Neural crest cell (in vitro differentiated cells): ENCODE measurements at places on chromosomes 3 and 15. TPM values are rescaled to one million over a fixed set of nuclear protein-coding genes. Genes with fewer than 3 reads are reported as not detected.

NUP210 gene
- total RNA-seq, result 59.4 and 59.5 TPM in 2 replicates

FOXB1 gene
- 5.9 and 6.1 TPM in 2 replicates for total RNA-seq

PLSCR2 gene
- total RNA-seq, result not detected in 2 replicates

EPHB3 gene
- total RNA-seq, result 9.7 and 13.4 TPM in 2 replicates

TIGIT gene
- not detected in 2 replicates for total RNA-seq

SRP14 gene
- 229 and 234 TPM in 2 replicates for total RNA-seq

DNAJC13 gene
- 36.0 and 37.2 TPM in 2 replicates for total RNA-seq

EBLN2 gene
- 7.0 and 7.8 TPM in 2 replicates for total RNA-seq

SPINT1 gene
- total RNA-seq, result 1.0 and 1.3 TPM in 2 replicates

ARPP21 gene
- total RNA-seq, result 0.12 TPM in 1 of 2 replicates, not detected in the other

EAF2 gene
- total RNA-seq, result 4.0 and 4.2 TPM in 2 replicates

TP63 gene
- total RNA-seq, result 0.21 TPM in 1 of 2 replicates, not detected in the other

MB21D2 gene
- 4.9 and 5.5 TPM in 2 replicates for total RNA-seq

GOLGA6L4 gene
- total RNA-seq, result 2.0 and 2.1 TPM in 2 replicates

- peaks cover 51% of the 10 kb centered on the region for H3K4me1 ChIP-seq
- peak overlapping the region; percentile 84 for H3K4me3 ChIP-seq
- H3K27ac ChIP-seq, result peak overlapping the region; percentile 95
- H3K27me3 ChIP-seq, result no peaks in the 10 kb centered on the region
These were observed 21.1 kb upstream of the PLXND1 start for GRCh38 chr3:129627350-129628168.

DNA sequence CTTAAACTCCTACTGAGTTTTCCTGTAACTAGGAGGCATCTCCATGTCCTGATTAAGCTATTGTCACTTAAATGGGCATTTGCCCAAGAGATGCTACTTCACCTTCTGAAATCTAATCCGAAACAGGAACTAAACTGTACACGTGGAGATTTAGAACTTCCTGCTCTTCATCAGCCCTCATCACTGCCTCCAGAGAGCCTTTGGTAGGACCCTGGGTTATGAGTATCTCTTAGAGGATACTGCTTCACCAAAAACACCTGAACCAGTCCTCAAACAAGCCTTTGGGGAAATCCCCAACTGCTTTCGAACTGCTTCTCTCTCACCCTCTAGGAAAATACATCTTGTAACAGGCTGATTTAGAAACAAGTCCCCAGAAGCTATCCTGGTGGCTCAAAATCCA, 320.3 kb downstream of the GAP43 start:
- no peaks in the 10 kb centered on the region for H3K27me3 ChIP-seq
- no peak overlapping the region for H3K4me3 ChIP-seq
- no peaks in the 10 kb centered on the region for H3K4me1 ChIP-seq
- no peak overlapping the region for H3K27ac ChIP-seq
- peaks cover 10% of the 10 kb centered on the region for H3K36me3 ChIP-seq

DNA sequence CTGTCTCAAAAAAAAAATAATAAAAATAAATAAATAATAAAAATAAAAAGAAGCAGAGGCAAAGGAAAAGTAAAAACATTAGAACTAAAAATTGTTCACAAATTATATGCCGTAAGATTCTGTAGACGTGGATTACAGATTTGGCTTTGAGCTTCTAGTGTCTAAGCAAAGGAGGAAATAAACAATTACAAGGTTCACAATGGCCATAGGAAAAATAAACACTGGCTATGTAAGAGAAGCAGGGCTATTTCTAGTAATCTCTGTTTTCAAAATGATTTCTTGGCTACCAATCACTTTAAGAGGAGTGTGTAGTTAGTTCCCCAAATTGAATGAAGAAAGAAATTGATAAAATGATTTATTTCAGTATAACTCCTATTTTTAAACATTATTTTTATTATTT, 54.5 kb downstream of the TMEM41A start:
- H3K4me3 ChIP-seq, result no peak overlapping the region
- no peak for DNase-seq
- H3K4me1 ChIP-seq, result no peaks in the 10 kb centered on the region
- no peak overlapping the region for H3K27ac ChIP-seq
- no peaks in the 10 kb centered on the region for H3K36me3 ChIP-seq
- H3K27me3 ChIP-seq, result no peaks in the 10 kb centered on the region

- H3K4me3 ChIP-seq, result no peak overlapping the region
- H3K27ac ChIP-seq, result no peak overlapping the region
- no peaks in the 10 kb centered on the region for H3K27me3 ChIP-seq
- H3K4me1 ChIP-seq, result peaks cover 11% of the 10 kb centered on the region
These were observed 119.9 kb upstream of the GAP43 start for GRCh38 chr3:115503394-115503793.

DNA sequence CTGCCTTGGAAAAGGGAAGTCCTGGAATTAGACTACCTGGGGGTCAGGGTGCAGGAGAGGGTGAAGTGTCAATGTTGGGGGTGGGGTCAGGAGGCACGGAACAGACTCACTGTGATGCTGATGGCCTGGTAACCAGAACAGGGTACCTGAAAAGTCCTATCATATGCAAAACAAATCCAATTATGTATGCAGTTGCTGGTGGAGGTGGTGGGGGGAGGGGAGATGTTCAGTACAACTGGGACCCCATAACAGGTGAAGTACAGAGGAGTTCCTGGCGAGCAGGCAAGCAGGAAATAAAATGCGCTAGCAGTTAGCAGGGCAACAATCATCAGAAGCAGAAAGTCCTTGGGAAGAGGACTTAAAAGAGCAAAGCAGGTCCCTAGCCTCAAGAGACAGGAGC, 4.2 kb upstream of the KATNBL1 start:
- peaks cover 41% of the 10 kb centered on the region for H3K27me3 ChIP-seq
- no peak overlapping the region for H3K27ac ChIP-seq
- H3K4me1 ChIP-seq, result no peaks in the 10 kb centered on the region
- no peak overlapping the region for H3K4me3 ChIP-seq

- H3K4me3 ChIP-seq, result no peak overlapping the region
- peaks cover 3% of the 10 kb centered on the region for H3K36me3 ChIP-seq
- H3K27me3 ChIP-seq, result no peaks in the 10 kb centered on the region
- DNase-seq, result no peak
- peaks cover 14% of the 10 kb centered on the region for H3K4me1 ChIP-seq
- H3K27ac ChIP-seq, result no peak overlapping the region
These were observed 95.0 kb downstream of the ANP32A start for GRCh38 chr15:68725736-68726135.

- no peaks in the 10 kb centered on the region for H3K36me3 ChIP-seq
- DNase-seq, result no peak
- no peak overlapping the region for H3K27ac ChIP-seq
- H3K4me3 ChIP-seq, result no peak overlapping the region
- H3K4me1 ChIP-seq, result no peaks in the 10 kb centered on the region
These were observed 273.3 kb downstream of the ZNF385D start for GRCh38 chr3:21477541-21478288.

DNA sequence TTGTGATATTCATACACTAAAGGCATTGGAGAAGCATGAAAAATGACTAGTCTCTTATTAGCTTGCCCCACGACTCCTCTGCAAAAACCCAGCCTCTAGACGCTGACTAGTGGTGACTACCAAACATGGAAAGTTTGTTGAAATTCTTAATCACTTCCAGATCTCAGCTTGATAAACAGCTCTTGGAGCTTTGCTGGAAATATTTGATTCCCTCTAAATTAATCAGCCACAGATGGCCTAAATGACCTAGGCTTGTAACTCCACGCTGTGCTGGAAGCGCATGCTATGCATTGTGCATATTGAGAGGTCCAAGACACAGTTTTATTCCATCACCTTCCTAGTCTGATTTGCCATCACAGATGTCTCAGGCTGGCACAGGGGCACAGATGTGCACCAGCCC, 244.7 kb upstream of the ST8SIA2 start:
- no peak for DNase-seq
- H3K36me3 ChIP-seq, result no peaks in the 10 kb centered on the region
- H3K4me1 ChIP-seq, result no peaks in the 10 kb centered on the region

DNA sequence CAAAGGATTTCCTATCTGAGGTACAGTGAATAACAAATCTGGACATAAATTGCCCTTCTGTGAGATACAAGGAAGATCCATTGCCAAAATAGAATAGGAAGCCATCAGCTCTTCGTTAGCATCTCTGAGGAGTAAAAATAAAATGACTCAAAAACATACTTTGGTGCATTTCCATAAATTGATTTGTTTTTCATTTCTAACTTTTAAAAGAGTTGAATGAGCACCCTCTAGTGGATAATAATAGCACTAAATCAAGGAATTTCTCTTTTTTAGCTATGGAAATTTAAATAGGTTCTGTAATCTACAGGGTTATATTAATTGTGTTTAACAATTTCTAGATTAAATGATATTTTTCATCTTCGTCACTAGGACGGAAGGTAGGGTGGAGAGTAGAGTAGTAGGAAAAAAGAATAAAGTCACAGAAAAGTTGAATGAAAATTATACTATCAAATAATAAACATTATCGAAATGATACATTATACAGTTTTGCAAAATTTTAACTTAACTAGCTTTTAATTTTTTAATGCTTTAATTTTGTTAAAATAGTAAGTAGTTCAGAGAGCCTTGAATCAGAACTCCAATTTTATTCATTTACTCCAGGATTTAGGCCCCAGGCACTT, 6.4 kb downstream of the NSUN3 start:
- peaks cover 12% of the 10 kb centered on the region for H3K4me1 ChIP-seq
- peaks cover 30% of the 10 kb centered on the region for H3K36me3 ChIP-seq
- no peaks in the 10 kb centered on the region for H3K27me3 ChIP-seq
- no peak overlapping the region for H3K4me3 ChIP-seq
- no peak overlapping the region for H3K27ac ChIP-seq
- DNase-seq, result no peak

DNA sequence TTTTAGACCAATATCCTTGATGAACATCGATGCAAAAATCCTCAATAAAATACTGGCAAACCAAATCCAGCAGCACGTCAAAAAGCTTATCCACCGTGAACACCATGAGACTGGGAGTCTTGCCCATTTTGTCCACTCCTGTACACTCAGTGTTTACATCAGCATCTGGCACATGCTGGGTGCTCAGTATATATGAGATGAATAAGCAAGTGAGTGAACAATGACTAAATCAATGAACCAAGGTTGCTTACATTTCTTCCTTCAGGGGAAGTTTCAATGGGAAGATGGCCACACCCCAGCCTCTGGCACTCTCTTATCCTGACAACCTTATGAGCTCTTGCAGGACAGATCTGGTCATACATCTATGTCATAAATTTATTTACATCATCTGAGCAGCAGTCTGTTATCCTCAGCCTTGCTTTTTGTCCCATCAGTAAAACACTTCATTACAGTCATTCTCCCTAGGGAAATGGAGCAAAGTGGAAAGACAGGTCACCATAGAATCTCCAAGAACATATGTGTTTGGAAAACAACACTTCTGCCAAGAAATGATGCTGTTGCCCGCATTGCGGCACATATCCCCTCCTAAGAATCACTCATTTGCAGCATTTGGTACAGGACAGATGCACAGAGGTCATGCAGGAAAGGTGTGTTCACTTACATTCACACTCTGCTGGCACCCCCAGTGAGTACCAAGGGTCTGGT, 171.8 kb upstream of the EIF1B start:
- H3K27me3 ChIP-seq, result peaks cover 23% of the 10 kb centered on the region
- no peak overlapping the region for H3K4me3 ChIP-seq
- H3K27ac ChIP-seq, result no peak overlapping the region

- H3K36me3 ChIP-seq, result peaks cover 3% of the 10 kb centered on the region
- DNase-seq, result no peak
- no peak overlapping the region for H3K27ac ChIP-seq
- no peaks in the 10 kb centered on the region for H3K27me3 ChIP-seq
- H3K4me1 ChIP-seq, result no peaks in the 10 kb centered on the region
- H3K4me3 ChIP-seq, result no peak overlapping the region
These were observed 25.9 kb downstream of the SLITRK3 start for GRCh38 chr3:165170236-165170635.

DNA sequence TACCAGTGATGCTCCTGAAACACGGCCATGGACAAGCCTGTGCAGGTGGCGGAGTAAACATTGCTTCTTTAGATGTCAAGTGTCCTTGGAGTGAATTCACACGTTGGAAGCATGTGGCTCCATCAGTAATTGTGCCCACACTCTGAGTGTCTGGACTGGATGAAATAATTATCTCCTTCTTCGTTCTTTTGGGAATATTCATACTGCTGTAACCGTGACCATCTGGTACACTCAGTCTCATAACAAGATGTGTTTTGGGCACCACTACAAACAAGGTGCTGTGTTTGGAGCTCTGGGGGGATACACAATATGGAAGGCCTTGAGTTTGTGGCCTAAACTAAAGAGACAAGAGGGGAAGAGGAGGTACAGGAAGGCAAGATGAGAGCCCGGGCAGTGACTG, 165.6 kb downstream of the APBA2 start:
- no peak overlapping the region for H3K27ac ChIP-seq
- no peaks in the 10 kb centered on the region for H3K27me3 ChIP-seq
- peaks cover 32% of the 10 kb centered on the region for H3K36me3 ChIP-seq

GRCh38 chr3:71601811-71602210, 18.3 kb upstream of the FOXP1 start:
- H3K4me1 ChIP-seq, result no peaks in the 10 kb centered on the region
- no peak overlapping the region for H3K27ac ChIP-seq
- H3K4me3 ChIP-seq, result no peak overlapping the region
- H3K36me3 ChIP-seq, result peaks cover 5% of the 10 kb centered on the region
- peaks cover 3% of the 10 kb centered on the region for H3K27me3 ChIP-seq

GRCh38 chr15:91473894-91474545, 374.0 kb downstream of the SV2B start:
- no peak overlapping the region for H3K4me3 ChIP-seq
- no peaks in the 10 kb centered on the region for H3K36me3 ChIP-seq
- no peaks in the 10 kb centered on the region for H3K27me3 ChIP-seq
- no peak for DNase-seq
- H3K4me1 ChIP-seq, result no peaks in the 10 kb centered on the region

DNA sequence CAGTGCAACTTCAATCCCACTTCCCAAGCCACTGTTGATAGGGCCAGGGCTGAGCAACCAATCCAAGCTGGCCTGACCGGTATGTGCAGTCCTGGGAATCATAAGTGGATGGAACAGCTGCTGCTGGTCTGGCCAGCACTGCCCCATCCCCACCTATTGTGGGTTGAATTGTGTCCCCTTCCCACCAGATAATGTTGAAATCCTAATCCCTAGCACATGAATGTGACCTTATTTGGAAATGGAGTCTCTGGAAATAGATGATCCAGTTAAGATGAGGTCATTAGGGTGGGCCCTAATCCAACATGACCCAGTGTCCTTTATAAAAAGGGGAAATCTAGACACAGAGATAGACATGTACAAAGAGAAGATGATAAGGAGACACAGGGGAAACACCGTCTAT, 13.7 kb upstream of the PDIA5 start:
- H3K27me3 ChIP-seq, result peaks cover 4% of the 10 kb centered on the region
- no peak overlapping the region for H3K27ac ChIP-seq
- H3K4me1 ChIP-seq, result peaks cover 4% of the 10 kb centered on the region
- no peak for DNase-seq

DNA sequence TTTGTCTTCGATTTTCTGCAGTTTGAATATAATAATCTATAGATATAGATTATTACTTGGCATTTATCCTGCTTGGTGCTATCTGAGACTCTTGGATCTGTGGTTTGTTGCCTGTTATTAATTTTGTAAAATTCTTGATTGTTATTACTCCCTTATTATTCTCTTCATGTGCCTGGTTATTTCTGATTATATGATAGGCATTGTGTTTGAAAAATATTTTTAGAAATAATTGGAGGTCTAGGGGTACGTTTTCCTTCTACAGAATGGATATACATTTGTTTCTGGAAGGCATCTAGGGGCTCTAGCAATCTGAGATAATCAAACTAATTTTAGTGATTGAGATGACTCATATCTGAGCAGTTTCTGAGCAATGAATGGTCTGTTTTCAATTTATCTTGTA, 14.9 kb upstream of the CELF6 start:
- H3K4me1 ChIP-seq, result no peaks in the 10 kb centered on the region
- no peaks in the 10 kb centered on the region for H3K27me3 ChIP-seq
- no peaks in the 10 kb centered on the region for H3K36me3 ChIP-seq
- no peak overlapping the region for H3K27ac ChIP-seq
- H3K4me3 ChIP-seq, result no peak overlapping the region
